Activated CD8-positive, alpha-beta T cell treated with anti-CD3 and anti-CD28 coated beads, Interleukin-2, amount 10 ng/mL, durations not matched to agents 7 days and 5 days (primary cell): ENCODE measurements at places on chromosomes 5 and 9. TPM values are rescaled to one million over a fixed set of nuclear protein-coding genes. Genes with fewer than 3 reads are reported as not detected.

IFNA16 gene
- total RNA-seq: not detected

DNA sequence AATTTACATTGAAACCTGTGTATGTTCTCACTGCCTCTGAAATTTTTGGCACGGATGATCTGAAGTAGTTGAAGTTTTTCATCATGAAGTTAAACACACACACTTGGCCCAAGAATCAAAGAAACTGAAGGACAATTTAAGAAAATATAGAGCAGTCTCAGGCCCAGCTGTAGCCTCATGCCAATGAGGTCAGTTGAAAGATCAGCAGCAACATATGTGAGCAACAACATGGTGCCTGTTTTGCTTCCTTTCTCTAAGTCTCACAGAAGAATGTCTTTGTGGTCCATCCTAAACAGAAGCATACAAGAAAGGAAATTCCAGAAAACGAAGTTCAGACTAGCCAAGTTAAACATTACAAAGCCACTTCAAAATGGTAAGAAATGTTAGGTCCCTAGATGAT is 1737.2 kb downstream of the MAT2B start:
- H3K27ac ChIP-seq: no peak overlapping the region
- H3K36me3 ChIP-seq: no peaks in the 10 kb centered on the region
- H3K4me3 ChIP-seq: no peak overlapping the region
- DNase-seq: no peak

DNA sequence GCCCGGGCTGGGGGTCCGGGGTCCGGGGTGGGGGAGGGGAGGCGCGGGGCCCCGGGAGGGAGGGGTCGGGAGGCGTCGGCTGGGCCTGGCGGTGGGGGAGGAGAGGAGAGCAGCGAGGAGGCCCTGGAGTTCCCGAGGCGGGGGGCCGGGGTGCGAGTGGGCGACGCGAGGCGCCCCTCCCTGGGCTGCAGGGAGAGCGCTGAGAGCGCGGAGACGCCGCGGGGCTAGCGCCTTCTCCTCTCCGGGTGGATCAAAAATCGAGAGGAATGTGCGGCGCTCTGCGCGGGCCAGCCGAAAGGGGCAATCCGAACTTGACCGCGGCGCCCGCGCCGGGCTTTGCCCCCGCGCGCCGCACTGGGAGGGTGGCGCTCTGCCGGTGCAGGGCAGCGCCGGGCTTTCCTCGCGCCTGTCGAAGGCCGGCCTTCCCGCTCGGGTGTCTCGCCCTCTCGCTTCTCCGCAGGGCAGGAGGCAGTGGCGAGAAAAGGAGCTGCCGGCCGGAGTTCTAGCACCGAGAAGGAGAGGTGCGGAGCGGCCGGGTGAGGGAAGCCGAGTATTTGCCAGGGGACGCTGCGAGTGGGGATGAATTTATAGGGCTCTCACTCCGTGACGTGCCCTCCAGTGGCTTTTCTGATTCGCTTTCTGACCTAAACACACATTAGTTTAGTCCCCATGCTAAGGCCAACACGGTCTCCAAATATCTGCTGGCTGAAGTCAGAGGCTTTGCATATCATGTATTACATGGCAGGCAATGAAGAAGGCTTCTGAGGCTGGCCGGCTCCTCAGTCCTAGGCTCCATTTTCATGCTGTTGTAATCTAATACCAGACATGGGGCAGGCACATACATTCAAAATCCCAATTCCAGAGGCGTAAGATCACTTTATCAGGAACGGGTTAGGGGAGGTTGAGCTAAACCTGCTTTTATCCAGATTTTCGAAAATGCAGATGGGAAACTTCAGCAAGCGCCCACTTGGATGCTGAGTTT is 503 bp upstream of the GDNF start:
- peaks cover 2% of the 10 kb centered on the region for H3K36me3 ChIP-seq
- no peak overlapping the region for H3K4me3 ChIP-seq
- DNase-seq: no peak
- H3K4me1 ChIP-seq: peaks cover 26% of the 10 kb centered on the region
- peaks cover 68% of the 10 kb centered on the region for H3K27me3 ChIP-seq

DNA sequence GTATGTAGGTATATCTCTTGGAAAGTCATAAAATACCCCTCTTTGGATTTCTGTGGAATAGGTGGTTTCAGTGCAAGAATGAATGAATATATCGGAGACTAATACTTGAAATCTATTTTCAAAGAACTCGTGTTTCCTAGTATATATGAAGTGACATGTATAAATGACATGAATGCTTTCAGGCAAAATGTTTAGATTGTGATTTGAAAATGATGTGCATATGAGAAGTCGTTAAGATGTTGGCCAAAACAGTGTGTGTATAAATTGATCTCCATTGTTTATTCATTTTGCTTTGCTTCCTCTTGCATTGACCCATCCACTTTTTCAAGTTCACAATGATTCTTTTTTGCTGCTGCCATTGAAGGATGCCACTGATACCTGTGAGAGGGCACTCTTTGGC is 8.3 kb downstream of the TRIO start:
- no peak overlapping the region for H3K4me3 ChIP-seq
- H3K4me1 ChIP-seq: no peaks in the 10 kb centered on the region

- DNase-seq: no peak
- no peak overlapping the region for H3K4me3 ChIP-seq
- peaks cover 20% of the 10 kb centered on the region for H3K27me3 ChIP-seq
- no peaks in the 10 kb centered on the region for H3K36me3 ChIP-seq
- H3K4me1 ChIP-seq: no peaks in the 10 kb centered on the region
- H3K27ac ChIP-seq: no peak overlapping the region
Measured at GRCh38 chr5:142403583-142403982, 78.8 kb upstream of the SPRY4 start.

- no peak overlapping the region for H3K4me3 ChIP-seq
- H3K4me1 ChIP-seq: peaks cover 73% of the 10 kb centered on the region
- H3K27me3 ChIP-seq: no peaks in the 10 kb centered on the region
- H3K36me3 ChIP-seq: peaks cover 42% of the 10 kb centered on the region
- no peak for DNase-seq
Measured at GRCh38 chr9:128099231-128099931, 28.1 kb downstream of the PTGES2 start.

DNA sequence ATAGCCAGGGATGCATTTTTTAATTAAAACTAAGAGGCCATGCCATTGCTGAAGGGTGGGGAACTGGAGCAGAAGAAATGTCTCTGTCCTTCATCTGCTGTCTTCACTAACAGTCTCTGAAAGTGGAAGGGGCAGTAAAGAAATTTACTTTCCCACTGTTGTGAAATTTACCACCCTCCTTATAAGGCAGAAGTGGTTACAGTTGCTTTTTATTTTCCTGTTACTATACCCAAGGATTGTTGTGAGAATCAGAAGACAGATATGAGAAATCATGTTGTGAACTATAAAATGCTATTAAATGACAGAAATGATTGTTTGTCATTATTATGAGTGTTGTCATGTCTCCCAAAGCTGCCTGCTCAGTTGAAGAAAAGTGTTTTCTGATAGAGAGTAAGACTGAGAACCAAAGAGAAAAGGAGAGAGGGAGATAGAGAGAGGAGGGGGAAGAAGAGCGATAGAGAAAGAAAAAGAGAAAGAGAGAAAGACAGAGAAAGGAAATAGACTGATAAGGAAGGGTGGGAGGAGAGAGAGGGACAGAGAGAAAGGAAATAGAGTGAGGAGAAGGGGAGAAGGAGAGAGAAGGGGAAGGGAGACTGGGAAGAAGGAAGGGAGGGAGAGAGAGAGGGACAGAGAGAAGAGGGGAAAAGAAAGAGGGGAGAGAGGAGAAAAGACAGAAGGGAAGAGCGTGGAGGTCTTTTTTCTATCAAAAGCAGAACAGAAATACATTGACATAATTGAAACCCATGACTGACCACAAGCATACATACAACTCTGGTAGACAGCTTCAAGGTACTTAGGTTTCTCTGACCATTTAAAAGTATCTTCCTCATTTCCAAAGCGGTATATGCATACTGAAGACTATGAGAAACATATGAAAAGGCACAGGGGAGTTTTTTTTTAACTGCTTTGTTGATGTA is 22.5 kb downstream of the SEC61B start:
- H3K4me1 ChIP-seq: peaks cover 14% of the 10 kb centered on the region
- no peak for DNase-seq
- peaks cover 3% of the 10 kb centered on the region for H3K36me3 ChIP-seq
- no peak overlapping the region for H3K4me3 ChIP-seq
- H3K27ac ChIP-seq: no peak overlapping the region

- no peak overlapping the region for H3K27ac ChIP-seq
- H3K36me3 ChIP-seq: no peaks in the 10 kb centered on the region
- no peak for DNase-seq
- peaks cover 4% of the 10 kb centered on the region for H3K4me1 ChIP-seq
- no peak overlapping the region for H3K4me3 ChIP-seq
Measured at GRCh38 chr9:95061916-95062595, 255.5 kb downstream of the FANCC start.

- H3K27me3 ChIP-seq: no peaks in the 10 kb centered on the region
- H3K4me3 ChIP-seq: no peak overlapping the region
- no peak overlapping the region for H3K27ac ChIP-seq
- H3K4me1 ChIP-seq: peaks cover 7% of the 10 kb centered on the region
- no peak for DNase-seq
Measured at GRCh38 chr9:106753155-106753671, 109.8 kb upstream of the ZNF462 start.

EQTN gene
- not detected for total RNA-seq

MYMK gene
- not detected for total RNA-seq

- H3K27ac ChIP-seq: peak overlapping the region; percentile 6
- peaks cover 72% of the 10 kb centered on the region for H3K4me1 ChIP-seq
- no peaks in the 10 kb centered on the region for H3K27me3 ChIP-seq
- H3K4me3 ChIP-seq: no peak overlapping the region
- peaks cover 59% of the 10 kb centered on the region for H3K36me3 ChIP-seq
Measured at GRCh38 chr9:131420980-131421624, 27.2 kb downstream of the PRRC2B start.

- no peak for DNase-seq
- H3K27me3 ChIP-seq: peaks cover 23% of the 10 kb centered on the region
- no peak overlapping the region for H3K27ac ChIP-seq
- H3K4me3 ChIP-seq: peak overlapping the region; percentile 93
- H3K36me3 ChIP-seq: peaks cover 16% of the 10 kb centered on the region
Measured at GRCh38 chr5:140112685-140113179, 1.2 kb upstream of the PURA start.

RLN1 gene
- total RNA-seq: 1.5 TPM

DNA sequence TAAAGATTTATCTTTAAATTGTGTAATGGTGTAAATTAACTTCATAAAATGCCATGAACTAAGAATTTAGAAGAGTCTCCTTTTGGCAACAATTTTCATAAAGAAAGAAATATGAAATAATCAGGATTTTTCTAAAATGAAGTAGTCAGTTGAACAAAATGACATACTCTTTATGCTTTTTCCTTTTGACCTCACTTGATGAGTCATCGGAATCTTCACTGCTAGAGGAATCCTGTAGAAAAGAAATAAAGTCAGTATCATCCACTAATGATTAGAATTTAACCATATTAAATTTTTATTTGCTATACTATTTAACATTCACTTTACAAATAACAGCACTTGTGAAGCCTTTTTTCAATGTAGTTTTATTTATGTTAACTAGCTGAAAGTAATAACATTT is 26.1 kb downstream of the CHD1 start:
- H3K27ac ChIP-seq: no peak overlapping the region
- no peak overlapping the region for H3K4me3 ChIP-seq
- H3K36me3 ChIP-seq: peaks cover 41% of the 10 kb centered on the region
- no peaks in the 10 kb centered on the region for H3K27me3 ChIP-seq
- no peak for DNase-seq
